ENCODE measurements at places on chromosomes 6 and 20.

GRCh38 chr6:158910484-158911440, 89.2 kb downstream of the RSPH3 start:
- DNase-seq = no peak

DNA sequence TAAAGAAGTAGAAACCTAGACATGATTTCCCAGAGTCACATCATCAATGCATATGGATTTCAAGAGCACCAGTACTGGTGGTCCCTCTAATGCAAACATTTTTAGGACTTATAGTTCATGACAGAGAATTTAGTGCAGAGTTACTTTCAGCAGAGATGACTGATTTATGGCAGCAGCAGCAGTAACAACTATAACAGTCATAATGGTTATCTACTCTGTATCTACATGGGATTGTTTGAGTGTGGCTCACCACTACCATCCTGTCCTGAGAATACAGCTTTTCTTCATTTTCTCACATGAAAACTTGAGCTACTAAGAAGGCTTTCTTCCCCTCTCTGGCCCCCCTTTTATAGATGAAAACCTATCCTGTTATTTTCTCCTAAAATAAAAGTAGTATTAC, 128.5 kb upstream of the ENPP5 start:
- no peak for DNase-seq

- DNase-seq = no peak
Measured at GRCh38 chr6:101883505-101883904, 490.0 kb downstream of the GRIK2 start.

DNA sequence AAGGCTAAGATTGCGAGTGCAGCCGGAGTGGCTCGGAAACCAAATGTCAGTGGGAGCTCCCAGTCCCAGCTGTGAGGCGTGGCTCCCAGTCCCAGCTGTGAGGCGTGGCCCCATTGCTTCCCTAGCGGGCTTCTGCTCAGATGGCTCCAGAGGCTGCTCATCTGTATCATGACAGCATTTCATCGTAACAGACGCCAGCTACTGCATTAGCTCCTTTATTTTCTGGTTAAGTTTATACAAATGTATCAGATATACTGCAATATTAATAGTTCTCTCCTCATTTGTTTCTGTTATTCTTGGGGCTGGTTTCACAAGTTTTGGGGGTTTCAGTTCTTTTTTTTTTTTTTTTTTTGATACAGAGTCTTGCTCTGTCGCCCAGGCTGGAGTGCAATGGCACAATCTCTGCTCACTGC, 34.7 kb upstream of the TBXT start:
- no peak for DNase-seq

DNA sequence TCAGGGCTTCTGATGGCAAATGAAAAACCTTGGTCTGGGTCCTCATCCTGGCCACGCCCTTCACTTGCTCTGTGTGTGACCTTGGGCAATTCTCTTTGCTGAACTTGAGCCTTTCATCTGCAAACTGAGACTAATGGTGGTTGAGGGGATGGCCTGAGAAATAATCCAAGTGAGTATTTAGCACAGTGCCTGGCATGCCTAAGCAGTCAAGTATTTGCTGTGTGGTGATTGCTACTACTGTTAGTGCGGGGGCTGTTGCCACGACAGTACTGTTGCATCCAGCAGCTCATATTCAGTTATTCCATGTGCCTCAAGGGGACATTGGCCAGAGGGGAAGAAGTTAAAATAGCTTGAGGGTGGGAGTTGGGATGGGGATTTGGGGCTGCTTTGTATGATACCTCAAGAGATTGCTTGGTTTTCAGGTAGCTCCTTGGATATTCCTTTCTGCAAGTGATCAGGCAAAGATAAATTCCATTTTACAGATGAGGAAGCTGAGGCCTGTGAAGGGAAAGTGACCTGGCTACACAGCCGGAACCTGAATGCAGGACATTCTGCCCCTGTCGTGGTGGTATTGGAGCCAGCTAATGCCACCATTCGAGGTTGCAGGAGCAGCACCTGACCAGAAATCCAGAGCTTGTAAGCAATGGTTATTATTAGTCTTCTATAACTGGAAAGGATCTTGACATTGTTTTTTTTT, 45.1 kb upstream of the EPB41L1 start:
- DNase-seq = no peak

- no peak for DNase-seq
Measured at GRCh38 chr20:22986601-22987000, 48.5 kb upstream of the SSTR4 start.

GRCh38 chr6:134169871-134170486, 117.6 kb upstream of the SLC2A12 start:
- no peak for DNase-seq

- DNase-seq = no peak
Measured at GRCh38 chr6:37487591-37488380, 11.9 kb downstream of the CCDC167 start.

DNA sequence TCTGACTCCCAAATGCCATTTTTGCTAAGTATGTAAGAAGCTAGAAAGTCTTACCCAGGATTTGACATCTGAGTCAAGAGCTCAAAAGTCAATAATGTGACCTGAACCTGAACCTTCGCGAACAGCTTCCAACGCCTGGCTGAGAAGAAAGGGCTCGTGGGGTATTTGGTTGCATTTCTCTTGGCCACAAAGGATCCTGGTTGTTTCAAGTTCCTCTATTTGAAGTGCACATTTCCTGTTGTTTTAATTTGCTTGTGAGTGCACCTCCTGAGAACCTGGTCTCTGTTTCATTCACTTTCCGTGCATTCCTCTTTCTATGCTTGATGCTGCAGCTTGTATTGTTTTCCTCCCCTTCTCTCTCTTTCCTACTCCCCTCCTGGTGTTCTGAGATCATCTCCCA, 212.5 kb downstream of the FOXA2 start:
- no peak for DNase-seq

DNA sequence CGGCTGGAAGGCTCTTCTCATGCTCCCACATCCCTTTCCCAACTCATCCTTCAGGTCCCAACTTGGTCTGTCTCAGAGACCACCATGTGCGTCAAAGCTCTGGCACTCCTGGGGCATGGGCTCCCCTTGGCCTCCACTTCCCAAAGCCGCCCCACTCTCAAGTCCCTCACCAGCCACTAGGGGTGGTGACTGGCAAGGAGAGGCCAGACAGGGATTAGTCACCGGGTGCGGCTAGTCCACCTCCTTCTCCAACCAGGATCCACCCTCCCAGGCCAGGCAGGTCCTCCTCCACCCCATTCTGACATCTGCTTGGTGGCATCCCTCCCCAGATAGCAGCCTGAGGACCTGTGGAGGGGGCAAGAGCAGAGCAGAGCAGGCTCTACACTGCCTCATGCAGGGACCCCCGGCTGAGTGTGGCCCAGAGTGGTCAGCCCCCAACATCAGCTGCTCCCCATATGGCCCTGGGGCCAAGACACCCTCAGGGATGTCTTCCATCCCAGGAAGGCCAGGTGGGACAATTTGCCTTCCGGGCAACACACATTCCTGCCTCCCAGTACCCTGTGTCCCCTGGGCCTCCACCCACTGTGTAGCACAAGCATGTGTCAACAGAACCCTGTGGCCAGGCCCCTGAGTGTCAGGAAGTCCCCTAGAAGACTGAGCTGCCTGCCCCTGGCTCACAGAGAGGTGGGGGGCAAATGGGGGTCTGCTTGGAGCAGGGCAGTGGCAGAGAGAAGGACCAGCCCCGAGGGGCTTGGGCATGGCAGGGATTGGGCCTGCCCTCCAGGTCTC, 29.2 kb downstream of the YTHDF1 start:
- DNase-seq = no peak

DNA sequence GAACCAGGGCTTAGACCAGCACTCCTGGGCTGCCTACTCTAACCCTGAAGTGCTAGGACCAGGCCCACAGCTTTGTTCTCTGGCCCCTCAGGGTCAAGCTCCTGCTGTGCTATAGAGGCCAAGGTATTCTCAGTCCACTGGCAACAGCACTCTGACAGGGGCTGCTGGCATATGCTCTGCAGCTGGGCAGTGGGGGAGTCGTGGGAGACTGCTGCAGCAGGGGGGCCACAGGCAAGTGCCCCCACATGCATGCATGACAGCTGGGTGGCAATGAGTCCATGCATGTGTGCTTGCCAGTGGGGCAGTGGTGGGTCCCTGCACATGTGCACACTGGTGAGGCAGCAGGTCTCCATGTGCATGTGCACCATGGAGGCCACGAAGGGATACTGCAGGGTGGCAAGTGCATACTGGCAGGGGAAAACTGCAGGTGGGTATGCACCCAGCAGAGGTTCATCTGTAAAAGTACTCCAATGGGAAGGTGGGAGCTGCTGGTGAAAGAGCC, 364.9 kb upstream of the IRAK1BP1 start:
- no peak for DNase-seq

- no peak for DNase-seq
Measured at GRCh38 chr6:20061952-20062351, 150.3 kb downstream of the MBOAT1 start.

DNA sequence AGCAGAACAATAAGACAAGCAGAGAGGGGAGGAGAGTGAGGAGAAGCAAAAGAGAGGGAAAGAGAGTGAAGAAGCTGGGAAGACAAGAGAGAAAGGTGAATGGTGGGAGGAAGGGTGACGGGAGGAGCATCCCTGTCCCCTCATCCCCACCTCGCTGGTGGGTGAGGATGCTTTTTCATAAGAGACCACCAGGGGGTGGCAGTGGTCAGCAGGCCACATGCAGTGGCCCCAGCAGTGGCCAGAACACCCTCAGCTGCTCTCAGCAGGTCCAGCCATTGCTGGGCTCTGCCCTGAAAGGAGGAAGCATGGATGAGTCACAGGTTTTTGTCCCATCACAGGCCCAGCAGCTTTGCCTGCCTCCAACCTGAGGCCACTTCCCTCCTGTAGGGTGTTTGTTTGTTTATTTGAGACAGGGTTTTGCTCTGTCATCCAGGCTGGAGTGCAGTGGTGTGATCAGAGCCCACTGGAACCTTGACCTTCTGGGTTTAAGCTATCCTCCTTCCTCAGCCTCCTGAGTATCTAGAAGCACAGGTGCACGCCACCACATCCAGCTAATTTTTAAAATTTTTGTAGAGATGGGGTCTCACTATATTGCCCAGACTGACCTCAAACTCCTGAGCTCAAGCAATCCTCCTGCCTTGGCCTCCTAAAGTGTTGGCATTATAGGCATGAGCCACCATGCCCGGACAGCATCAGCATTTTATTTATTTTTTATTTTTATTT, 24.0 kb downstream of the FGD2 start:
- DNase-seq = no peak

GRCh38 chr6:131387562-131388447, 185.2 kb upstream of the ARG1 start:
- no peak for DNase-seq

DNA sequence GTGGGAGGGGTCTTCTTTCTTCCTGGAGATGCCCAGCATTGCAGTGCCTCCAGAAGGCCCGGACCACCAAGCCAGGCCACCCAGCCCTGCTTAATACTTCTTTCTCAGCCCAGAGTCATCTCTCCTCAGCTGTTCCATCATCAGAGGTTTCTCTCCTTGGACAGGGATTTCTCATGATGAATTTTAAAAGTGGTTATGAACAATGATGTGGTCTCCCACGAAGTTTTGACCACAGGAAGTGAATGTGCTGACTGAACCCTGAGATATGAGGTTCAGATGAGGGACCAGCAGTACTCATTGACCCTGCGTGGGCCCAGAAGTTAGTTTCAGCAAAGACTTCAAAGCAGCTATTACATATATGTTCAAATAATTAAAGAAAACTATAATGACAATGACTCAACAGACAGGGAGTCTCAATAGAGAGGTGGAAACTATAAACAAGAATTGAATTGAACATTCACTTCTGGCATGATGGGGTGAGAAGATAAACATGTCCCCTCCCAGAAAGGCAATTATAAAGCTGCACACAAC, 114.5 kb upstream of the SLC22A16 start:
- peak; percentile 32 for DNase-seq

DNA sequence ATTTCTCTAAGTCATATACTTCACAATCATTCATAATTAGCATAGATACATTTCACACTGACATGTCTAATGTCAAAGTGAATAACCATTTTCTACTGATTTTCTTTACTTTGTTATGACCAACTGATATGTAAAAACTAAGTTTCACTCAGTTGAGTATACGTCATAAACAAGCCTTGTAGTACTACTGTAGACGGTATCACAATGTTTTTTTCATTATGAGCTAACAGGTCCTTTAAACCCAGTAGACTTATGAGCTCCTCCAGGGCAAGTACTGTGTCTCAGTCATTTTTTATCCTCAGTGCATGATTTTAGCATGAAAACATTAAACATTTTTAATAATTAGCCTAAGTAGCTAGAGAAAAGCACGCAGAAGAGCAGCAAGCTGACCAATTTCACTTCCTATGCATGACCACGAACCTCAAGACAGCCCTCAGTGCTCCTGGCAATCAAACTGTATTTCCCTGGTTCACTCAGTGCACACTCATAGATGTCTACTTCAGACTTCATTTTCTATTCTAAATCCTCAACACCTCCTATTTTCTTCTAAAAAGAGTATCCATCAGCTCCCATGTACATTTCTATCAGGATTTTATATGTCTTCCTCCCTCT, 32.0 kb upstream of the TFAP2D start:
- DNase-seq = no peak

DNA sequence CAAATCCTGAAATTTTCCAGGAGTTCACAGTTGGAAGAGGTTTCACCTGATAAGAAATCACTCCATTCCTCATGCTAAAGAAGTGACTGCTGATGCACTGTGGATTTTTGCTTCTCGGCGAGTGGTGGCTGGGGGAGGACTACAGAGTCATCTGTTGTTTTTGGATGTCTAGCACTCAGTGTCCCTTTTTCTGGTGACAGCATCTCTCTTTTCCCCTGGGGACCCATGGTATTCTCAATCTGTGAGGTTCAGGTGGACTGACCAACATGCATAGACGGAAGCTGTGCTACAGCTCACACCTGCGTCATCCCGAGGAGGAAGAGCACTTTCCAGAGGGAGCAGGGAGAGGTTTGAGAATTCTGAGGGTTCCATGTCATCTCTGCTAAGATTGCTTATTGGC, 42.7 kb upstream of the ZNF831 start:
- DNase-seq = no peak

GRCh38 chr6:114096561-114097172, 125.7 kb upstream of the HDAC2 start:
- DNase-seq = no peak

- DNase-seq = no peak
Measured at GRCh38 chr20:1484438-1485116, 6.6 kb downstream of the SIRPB2 start.

- no peak for DNase-seq
Measured at GRCh38 chr20:6663751-6664388, 103.6 kb upstream of the BMP2 start.

GRCh38 chr20:41200446-41201202, 63.3 kb downstream of the PLCG1 start:
- DNase-seq = no peak

GRCh38 chr6:25336996-25337395, 57.8 kb downstream of the CARMIL1 start:
- no peak for DNase-seq

Data from activated T-cell treated with anti-CD3 and anti-CD28 coated beads for 48 hours (primary cell).